Calu3 (cell line): ENCODE measurements at places on chromosomes 13 and 19. TPM values are rescaled to one million over a fixed set of nuclear protein-coding genes. Genes with fewer than 3 reads are reported as not detected.
A peak's percentile ranks its signal among the peaks of the same experiment; 100 is the strongest.

GRCh38 chr19:45764475-45764874, 4.6 kb downstream of the SIX5 start:
- H3K27ac ChIP-seq: no peak overlapping the region
- H3K27me3 ChIP-seq: no peaks in the 10 kb centered on the region
- peaks cover 1% of the 10 kb centered on the region for H3K4me1 ChIP-seq

DNA sequence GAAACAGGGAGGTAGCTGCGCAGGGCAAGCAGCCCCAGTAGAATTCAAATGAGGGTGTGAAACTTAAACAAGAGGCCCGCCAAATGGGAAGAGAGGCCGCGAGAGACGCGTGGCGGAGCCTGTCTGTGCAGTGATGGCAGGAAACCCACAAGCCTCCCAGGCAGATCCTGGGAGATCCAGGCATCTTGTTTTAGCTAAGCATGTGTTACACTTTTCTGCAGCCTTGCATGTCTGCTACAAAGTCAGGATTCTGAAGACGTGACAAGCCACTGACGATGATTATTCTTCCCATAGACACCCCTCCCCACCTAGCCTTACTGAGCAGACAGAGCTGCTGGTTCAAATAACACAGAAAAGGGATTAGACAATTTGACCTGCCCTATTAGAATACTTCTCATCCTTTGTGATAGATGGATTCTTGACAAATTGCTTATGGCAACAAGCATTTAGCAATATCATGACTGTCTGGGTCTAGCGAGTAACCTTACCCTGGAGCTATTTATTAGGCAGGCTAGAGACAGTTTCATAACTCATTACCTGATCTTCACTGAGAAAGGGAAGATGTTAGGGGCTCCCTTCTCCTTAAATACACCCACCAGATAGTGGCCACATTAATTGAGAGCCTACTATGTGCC, 185.2 kb upstream of the IRS2 start:
- no peaks in the 10 kb centered on the region for H3K27me3 ChIP-seq
- DNase-seq: no peak
- no peaks in the 10 kb centered on the region for H3K36me3 ChIP-seq
- H3K4me1 ChIP-seq: no peaks in the 10 kb centered on the region
- H3K4me3 ChIP-seq: no peak overlapping the region
- no peak overlapping the region for H3K27ac ChIP-seq

MCEMP1 gene
- not detected in 2 replicates for total RNA-seq

DNA sequence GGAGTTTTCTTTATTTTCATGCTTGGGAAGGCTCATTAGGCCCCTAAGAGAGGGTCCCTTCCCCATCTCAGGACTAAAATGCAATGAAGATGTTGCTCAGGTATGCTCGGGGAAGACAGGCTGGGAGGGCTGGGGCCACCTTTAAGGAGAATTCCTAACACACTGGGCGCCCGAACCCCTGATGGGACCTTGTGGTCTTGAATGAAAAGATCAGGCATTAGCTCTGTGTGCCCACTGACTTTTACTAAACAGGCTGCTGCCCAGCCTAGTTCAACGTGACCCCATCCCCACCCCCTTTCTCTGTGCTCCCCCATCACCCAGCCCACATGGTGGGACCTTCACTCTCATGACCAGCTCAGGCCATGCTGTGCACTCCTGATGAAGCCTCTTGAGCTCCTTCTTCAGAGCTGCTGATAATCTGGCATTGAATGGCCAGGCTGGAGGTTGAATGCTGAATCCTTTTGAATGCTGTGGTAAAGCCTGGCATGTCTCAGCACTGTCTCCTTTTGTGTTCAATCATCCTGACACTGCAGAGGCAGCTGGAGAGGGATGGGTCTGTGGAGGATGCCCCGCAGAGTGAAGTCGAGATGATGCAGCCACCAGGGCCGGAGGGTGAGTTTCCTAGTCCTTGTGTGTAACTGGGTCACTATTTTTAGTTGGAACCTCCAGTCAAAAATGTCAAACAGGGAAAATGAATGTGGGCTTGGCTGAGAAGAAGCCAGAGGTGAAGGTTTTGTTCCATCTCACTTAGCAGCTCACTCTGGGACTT, 209.1 kb downstream of the UQCRFS1 start:
- no peak overlapping the region for H3K4me3 ChIP-seq
- no peaks in the 10 kb centered on the region for H3K36me3 ChIP-seq
- DNase-seq: no peak
- peaks cover 9% of the 10 kb centered on the region for H3K4me1 ChIP-seq
- H3K27ac ChIP-seq: no peak overlapping the region

RB1 gene
- 38.8 and 44.9 TPM in 2 replicates for total RNA-seq

GRCh38 chr19:50313812-50314536, 15.2 kb downstream of the KCNC3 start:
- no peaks in the 10 kb centered on the region for H3K27me3 ChIP-seq
- peaks cover 13% of the 10 kb centered on the region for H3K36me3 ChIP-seq
- H3K4me3 ChIP-seq: no peak overlapping the region
- H3K27ac ChIP-seq: peak overlapping the region; percentile 41

- H3K27ac ChIP-seq: no peak overlapping the region
- H3K27me3 ChIP-seq: no peaks in the 10 kb centered on the region
- no peaks in the 10 kb centered on the region for H3K4me1 ChIP-seq
- DNase-seq: no peak
- H3K36me3 ChIP-seq: no peaks in the 10 kb centered on the region
- no peak overlapping the region for H3K4me3 ChIP-seq
These were observed 419.4 kb downstream of the UQCRFS1 start for GRCh38 chr19:28793391-28794168.

IGFL1 gene
- total RNA-seq: not detected in 2 replicates

GRCh38 chr19:5337708-5338655, 2.6 kb downstream of the PTPRS start:
- no peak overlapping the region for H3K27ac ChIP-seq
